BJ (cell line): ENCODE measurements at places on chromosomes 6 and 20.
A peak's percentile ranks its signal among the peaks of the same experiment; 100 is the strongest.

- no peak for DNase-seq
Measured at GRCh38 chr20:33370291-33370690, 31.0 kb downstream of the CDK5RAP1 start.

- DNase-seq: no peak
Measured at GRCh38 chr6:64259372-64259771, 623.8 kb downstream of the PHF3 start.

DNA sequence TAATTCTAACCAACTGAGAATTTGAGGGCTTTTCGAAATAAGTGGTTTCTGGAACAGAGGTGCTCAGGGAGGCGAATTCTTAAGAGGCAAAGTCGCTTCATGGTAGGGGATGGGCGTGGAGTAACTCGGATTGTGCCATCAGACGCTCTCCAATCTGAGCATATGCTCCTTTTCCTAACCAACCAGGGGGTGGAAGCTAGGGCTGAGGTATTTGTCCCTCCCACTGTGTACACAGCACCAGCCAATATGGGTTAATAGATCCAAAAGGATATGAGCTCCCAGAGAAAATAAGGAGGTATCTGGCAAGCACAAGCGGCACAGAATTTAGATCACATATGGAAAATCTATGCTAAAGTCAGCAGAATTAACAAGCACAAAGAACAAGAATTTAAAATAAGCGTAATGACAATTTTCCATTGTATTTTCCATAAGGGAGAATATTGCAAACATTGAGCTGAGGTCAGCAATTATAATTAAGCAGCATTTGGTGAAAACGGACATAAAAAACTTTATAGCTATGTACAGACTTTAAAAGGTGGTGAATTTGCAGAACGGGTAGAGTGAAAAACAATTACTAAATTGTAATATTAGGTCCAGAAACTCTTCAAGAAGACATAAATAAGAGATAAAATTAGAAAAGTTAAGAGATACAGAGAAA, 55.0 kb upstream of the PHACTR1 start:
- no peak for DNase-seq

GRCh38 chr20:60993433-60994044, 258.5 kb upstream of the CDH4 start:
- no peak for DNase-seq

- peak; percentile 2 for DNase-seq
Measured at GRCh38 chr20:47020231-47020630, 125.6 kb downstream of the EYA2 start.

DNA sequence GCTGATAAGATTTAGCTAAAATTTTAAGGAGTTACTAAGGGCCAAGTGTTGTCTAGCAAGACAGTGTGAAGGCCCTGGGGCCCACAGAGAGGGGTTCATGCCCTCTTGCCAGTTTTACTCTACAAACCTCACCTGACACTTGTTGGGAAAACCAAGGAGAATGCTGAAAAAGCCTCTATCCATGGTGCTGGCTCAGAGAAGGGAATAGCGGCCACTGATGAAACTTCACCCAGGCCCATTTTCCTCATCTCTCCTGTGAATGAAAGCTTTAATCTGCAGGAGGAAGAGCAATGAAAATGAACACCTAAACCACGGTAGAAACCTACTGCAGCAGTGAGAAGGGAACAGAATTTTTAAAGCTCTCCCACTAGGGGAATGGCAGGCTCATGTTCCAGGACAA, 317.3 kb upstream of the CNR1 start:
- no peak for DNase-seq

DNA sequence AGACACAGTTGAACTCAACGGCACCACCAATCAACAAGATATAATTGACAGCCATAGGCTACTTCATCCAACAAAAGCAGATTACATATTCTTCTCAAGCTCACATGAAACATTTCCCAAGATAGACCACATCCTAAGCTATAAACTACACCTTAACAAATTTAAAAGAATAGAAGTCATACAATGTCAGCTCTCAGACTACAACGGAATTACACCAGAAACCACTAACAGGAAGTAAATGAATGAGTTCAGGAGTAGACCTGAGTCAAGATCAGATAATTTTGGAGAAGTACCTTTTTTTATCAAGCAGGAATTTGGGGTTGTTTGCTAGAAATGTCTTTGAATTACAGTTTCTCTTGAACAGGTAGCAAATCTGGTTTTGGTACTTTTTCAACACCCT, 237.8 kb downstream of the TBX18 start:
- DNase-seq: no peak

- DNase-seq: no peak
Measured at GRCh38 chr6:15517600-15517999, 145.2 kb downstream of the DTNBP1 start.

DNA sequence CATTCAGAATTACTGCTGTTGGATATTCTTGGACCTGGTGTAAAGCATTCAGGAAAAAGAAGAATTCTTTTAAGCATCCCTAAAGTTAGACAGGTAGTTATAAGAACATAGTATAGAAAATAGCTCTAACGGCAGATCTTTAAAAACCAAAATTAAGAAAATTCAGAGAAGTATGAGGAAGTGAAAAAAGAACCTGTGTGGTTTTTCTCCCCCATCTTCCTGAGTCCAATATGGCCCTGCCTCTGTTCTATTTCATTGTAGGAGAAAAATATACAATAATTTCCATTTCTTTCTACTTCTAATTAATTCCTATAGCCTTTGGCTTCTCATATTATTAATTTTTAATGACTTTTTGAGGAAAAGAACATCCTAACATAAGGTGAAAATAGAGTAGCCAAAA, 47.1 kb downstream of the FHL5 start:
- DNase-seq: no peak

DNA sequence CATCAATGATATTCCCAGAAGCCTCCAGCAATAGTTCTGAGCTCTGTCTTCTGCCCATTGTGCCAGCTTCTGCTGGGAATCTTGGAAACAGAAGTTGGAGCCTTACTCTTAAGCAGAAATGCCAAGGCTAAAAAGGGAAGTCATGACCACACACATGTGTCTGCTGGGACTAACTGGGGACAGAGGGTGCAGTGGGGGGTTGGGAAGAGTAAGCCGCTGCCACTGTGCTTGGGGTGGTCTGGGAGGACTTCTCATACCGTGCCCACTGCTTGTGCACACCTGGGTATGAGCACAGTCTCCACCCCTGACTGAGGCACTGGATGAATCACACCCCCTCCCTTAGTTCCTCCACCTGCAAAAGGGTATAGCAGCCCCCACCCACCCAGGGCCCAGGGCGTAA, 90.7 kb downstream of the CDC5L start:
- DNase-seq: no peak

- no peak for DNase-seq
Measured at GRCh38 chr6:140027219-140027618, 652.8 kb upstream of the CITED2 start.

DNA sequence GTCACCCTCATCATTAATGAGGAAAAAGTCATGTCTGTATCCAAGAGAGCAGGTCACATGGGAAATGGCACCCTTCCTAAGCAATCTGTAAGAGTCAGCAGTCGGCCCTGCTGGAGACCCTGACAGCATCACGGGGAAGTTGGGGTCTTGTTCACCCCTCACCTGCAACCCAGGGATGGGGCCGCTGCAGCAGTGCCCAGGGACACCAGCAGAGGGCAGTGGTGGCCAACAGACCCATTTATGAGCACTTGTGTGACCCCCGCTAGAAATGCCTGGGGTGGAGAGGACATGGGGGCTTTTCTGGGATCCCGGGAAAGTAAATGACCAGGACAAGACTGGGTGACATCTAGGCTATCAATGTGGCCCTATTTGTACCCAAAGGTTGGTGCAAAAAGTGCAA, 35.9 kb downstream of the ANKRD60 start:
- DNase-seq: no peak

- no peak for DNase-seq
Measured at GRCh38 chr20:32610472-32611218, 25.5 kb upstream of the NOL4L start.

DNA sequence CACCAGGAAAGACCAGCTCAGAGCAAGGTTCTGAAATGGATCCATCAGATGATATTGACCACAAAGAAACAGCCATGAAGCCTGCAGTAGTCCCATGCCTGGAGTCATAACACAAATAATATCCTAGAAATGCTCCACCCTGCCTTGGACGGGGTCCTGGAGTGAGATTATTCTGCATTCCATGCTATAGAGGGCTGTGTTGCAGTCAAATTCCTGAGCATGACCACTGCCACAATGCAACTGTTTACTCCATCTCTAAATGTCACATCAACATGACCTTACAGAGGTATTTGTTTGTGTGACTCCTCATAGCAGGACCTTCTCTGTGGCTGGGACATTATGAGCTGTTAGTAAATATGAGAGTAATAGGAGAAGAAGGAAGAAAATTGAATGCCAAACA, 257.5 kb upstream of the TCF21 start:
- no peak for DNase-seq

GRCh38 chr20:9838378-9839295, at the start of gene PAK5:
Gene PAK5 (minus strand): TSS chr20:9839076. CDS start chr20:9644328, 194,748 bp downstream.
- no peak for DNase-seq

DNA sequence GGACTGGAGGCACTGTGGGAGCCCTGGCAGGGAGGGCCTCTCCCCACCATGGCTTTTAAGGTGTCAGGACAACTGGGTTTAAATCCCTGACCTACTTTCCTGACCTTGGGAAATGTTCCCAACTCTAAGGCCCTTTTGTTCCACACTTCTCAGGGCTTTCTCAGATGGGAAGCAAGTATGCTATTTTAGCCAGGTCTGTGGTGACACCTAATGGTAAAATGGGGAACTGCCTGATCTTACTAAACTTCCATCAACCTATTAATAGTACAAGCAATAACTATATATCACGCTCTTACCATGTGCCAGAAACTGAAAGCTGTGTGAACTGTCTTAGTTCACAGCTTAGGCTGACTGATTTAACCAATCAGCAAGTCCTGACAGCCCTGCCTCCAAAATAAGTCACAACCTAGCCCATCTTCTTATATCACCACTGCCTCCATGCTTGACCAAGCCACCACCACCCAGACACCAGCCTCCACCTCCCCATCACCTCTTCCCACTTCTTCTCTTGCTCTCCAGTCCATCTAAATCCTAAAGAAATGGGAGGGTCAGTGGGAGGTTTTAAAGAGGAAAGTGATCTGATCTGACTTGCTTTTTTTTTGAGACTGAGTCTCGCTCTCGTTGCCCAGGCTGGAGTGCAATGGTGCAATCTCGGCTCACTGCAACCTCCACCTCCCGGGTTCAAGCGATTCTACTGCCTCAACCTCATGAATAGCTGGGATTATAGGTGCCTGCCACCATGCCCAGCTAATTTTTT, 6.9 kb upstream of the BLCAP start:
- no peak for DNase-seq

DNA sequence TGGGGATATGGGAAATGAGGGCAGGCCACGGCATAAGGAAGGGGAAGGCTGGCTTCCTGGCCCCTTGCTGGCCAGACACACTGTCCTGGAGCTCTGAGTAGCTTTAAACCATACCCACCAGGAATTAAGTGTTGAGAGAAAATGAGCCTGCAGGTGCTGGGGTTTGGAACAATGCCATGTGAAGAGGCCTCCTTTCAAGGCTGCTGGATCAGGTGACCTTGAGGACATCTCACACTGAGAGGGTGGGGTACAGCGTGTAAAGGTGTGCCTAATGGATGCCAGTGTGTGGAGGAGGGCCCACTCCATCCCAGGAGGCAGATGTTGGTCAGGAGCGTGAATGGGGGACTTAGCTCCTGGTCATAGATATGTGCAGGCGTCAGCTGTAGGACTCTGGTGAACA, 74.8 kb upstream of the MLN start:
- no peak for DNase-seq

GRCh38 chr6:111727802-111728201, 122.1 kb upstream of the TRAF3IP2 start:
- no peak for DNase-seq

DNA sequence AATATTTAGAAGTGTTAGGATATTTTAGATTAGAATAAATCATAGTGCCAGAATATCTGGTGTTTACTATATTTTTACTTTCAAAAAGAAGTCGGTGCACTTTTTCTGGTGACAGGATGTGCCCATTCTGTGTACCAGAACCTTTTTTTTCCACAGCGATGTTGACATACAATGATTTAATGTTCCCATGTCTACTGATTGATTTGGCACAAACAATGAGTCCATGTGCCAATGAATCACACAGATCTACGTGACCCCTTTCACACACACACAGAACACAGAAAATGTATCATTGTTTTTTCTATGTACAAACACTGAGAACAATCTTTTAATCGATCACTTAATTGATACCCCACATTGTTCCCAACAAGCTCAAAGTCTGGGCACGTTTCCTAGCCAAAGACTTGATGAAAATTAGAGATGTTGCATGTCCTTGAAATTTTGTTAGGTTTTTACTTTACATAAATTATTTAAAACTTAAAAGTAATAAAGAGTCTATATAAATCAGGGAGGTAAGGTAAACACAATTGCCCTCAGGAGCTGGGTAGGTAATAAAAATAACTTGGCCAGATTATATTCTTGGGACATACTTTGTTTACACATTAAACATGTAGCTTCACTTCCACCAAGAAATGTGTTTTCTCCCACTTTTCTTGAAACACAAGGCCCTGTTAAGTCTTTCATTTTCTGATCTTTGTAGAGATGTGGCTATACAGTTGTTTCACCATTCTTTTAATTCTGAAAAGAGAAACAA, 36.4 kb upstream of the SOX4 start:
- no peak for DNase-seq

DNA sequence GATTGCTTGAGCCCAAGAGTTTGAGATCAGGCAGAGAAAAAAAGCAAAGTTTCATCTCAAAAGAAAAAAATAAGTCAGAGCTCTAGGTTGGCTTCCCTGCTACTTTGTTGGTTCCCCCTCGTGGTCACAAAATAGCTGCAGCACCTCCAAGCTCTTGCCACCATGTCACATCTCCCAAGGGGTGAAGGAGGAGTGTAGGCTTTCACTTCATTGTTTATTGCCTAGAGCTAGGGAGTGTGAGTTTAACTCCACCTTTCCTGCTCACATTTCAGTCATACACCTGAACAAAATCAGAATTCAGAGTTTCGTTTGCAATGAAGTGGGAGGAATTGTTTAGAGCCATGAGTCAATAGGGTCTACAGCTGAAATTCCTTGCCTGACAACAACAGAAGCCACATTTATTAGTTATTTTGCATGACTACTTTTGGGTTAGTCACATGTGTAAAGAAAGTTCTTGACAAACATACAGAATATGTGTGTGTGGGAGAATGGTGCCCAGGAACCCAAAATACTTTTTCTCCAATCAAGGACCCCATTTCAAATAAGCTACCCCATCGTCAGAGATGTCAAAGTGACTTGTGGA, 56.2 kb upstream of the UFL1 start:
- no peak for DNase-seq

GRCh38 chr6:4801491-4802110, 25.4 kb downstream of the CDYL start:
- DNase-seq: no peak
